CD4-positive, alpha-beta T cell treated with Interleukin-4 for 4 hours (primary cell): ENCODE measurements at places on chromosomes 7 and 10.

DNA sequence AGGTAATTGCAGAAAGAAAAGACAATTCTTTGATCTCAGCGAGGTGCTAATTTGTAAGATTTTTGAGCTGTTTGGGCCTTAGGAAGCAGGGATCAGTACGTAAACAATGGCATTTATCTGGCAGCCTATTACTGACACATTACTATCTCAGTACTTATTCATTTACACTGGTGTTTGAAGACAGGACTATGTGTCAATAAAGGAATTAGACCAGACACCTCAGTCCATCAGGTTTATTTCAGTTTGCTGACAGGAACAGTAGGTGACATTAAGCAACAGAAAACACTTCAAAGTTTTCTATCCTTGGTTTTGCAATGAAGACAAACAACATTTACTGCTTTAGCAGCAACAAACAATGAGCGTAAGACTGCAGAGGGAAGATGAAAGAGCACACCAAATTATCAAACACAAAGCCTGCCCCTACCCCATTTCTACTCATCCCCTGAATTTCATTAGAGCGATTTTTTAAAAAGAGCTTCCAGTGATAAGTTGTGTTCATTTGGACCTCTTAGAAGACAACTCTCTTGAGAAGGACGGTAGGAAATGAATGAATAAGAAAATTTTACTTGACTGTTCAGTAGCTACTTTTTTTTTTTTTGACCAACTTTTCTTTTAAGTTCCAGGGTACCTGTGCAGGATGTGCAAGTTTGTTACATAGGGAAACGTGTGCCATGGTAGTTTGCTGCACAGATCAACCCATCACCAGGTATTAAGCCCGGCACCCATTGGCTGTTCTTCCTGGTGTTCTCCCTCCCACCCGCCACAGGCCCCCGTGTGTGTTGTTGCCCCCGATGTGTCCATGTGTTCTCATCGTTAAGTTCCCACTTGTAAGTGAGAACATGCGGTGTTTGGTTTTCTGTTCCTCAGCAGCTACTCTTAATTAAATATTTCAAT lies 138.8 kb downstream of the DKK1 start:
- DNase-seq, result no peak

- peak; percentile 83 for DNase-seq
Observed at GRCh38 chr10:32459051-32459698, 13.2 kb downstream of the CCDC7 start.

DNA sequence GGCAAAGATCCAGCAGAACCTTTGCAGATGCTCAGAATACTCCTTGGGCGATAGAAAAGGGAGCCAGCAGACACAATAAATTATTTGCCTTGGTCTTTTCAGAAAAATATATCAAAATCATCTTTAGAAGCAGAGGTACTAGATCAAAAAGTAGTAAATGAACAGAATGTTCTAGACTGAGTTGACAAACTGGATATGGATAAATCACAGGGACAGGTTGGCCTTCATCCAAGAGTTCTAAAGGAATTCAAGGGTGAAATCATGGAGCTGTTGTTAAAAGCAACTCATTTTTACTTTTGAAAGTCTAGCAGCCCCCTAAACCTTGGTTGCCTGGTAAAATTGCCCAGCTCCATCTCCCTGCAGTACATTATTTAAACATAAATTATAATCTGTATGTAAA lies 99.1 kb downstream of the PLCE1 start:
- DNase-seq, result no peak

DNA sequence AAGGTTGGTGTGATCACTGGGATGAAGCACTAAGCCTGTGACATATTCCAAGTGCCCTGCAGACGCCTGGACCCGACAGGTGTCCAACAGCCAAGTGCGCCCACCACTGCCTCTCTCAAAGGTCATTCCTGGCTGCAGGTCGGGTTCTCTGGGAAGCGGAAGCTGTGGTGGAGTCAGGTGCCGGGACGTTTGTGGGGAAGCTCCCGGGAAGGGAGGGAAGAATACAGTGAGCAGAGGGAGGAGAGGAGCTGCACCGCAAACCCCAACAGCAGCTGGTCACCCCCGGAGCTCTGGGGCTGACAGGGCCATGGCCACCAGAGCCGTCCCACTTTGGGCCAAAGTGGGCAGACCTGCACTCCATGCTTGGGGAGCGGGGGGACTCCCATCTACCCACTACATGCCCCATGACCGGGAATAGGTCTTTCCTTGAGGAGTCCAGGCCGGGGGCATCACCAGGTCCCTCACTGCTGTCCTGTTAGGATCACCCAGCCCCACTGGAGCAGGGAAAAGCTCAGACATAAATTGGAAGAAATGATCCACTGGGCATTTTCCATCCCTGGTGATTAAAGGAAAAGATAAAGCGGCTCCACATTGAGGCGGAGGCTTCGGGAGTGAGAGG lies 84.5 kb upstream of the PPP2R2D start:
- no peak for DNase-seq

- DNase-seq, result no peak
Observed at GRCh38 chr10:108601851-108602250, 1321.5 kb downstream of the XPNPEP1 start.

GRCh38 chr10:112720178-112720577 lies 229.9 kb upstream of the TCF7L2 start:
- no peak for DNase-seq

- no peak for DNase-seq
Observed at GRCh38 chr10:102113261-102113955, 6.8 kb downstream of the LDB1 start.

GRCh38 chr7:91357379-91357778 lies 93.1 kb downstream of the FZD1 start:
- no peak for DNase-seq

GRCh38 chr7:55248526-55248925 lies 116.6 kb upstream of the LANCL2 start:
- DNase-seq, result no peak
